Lower lobe of right lung (tissue), 2 donors: ENCODE measurements at places on chromosomes 3 and 15. TPM values are rescaled to one million over a fixed set of nuclear protein-coding genes. Genes with fewer than 3 reads are reported as not detected.

ARPP21 gene
- not detected for total RNA-seq

DNA sequence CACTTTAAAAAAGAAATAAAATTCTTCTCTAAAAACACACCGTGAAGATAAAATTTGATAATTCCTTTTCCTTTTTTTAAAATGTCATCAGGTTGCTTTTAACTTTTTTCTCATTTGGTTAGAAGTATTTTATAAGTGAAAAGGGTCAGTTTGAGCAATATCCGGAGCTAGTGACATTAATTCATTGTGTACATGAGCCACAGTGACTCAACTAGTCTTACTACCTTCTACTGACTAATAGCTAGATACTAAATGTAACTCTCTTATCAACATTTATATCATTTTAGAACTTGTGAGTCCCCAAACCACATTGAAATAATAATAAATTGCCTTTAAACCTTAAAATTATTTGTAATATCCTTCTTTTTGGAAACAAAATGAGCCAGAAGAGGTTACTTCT is 101.2 kb upstream of the ZBTB20 start:
- no peak overlapping the region for H3K4me3 ChIP-seq
- DNase-seq = no peak
- no peaks in the 10 kb centered on the region for H3K36me3 ChIP-seq
- no peak overlapping the region for H3K27ac ChIP-seq
- no peaks in the 10 kb centered on the region for H3K27me3 ChIP-seq

CLDN18 gene
- 162 TPM for total RNA-seq

SLC24A5 gene
- total RNA-seq = not detected

DPH3 gene
- total RNA-seq = 29.0 TPM

- no peak overlapping the region for H3K4me3 ChIP-seq
- no peak for DNase-seq
- no peaks in the 10 kb centered on the region for H3K36me3 ChIP-seq
Measured at GRCh38 chr3:12856626-12857025, 15.3 kb upstream of the RPL32 start.

LRRC31 gene
- 1.1 TPM for total RNA-seq

DNA sequence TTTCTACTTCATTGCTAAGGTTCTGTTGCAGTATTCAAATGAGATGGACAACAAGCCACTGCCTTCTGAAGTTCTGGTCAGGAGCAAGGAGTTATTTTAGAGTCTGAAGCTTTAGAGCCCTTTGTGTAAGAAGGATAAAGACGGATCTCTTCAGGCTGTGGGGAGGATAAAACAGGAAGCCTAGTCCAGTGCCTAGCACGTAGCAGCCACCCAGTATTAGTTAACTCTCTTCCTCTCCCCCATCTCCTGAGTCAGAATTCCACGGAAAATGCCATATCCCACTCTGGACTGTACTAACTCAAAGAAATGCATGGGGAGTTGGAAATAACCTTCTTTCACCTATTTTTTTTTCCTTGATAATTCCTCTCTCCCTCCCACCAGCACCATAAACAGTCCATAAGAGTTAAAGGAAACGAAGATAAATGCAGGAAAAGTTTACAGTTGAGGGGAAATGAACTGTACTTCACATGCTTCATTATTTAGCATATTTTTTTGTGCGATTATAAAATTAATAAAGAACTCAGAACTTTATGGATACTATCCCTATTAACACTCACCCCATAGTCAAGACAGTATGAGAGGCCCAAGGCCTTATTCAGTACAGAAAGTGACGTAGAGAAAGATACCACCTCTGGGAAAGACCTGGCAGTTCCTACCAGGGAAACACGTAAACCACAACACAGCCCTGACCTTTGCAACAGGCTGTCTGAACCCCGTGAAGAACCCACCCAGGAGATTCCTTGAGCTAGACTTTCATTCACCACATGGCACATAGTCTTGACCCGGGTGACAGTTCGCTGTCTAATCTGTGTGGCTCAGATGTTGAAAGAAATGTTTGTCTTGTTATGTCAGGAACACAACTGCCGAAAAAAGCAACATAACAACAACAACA is 9.2 kb downstream of the IGF2BP2 start:
- H3K27ac ChIP-seq = no peak overlapping the region
- no peak for DNase-seq
- H3K36me3 ChIP-seq = no peaks in the 10 kb centered on the region
- H3K4me1 ChIP-seq = peaks cover 13% of the 10 kb centered on the region
- no peak overlapping the region for H3K4me3 ChIP-seq
- H3K27me3 ChIP-seq = no peaks in the 10 kb centered on the region

DNA sequence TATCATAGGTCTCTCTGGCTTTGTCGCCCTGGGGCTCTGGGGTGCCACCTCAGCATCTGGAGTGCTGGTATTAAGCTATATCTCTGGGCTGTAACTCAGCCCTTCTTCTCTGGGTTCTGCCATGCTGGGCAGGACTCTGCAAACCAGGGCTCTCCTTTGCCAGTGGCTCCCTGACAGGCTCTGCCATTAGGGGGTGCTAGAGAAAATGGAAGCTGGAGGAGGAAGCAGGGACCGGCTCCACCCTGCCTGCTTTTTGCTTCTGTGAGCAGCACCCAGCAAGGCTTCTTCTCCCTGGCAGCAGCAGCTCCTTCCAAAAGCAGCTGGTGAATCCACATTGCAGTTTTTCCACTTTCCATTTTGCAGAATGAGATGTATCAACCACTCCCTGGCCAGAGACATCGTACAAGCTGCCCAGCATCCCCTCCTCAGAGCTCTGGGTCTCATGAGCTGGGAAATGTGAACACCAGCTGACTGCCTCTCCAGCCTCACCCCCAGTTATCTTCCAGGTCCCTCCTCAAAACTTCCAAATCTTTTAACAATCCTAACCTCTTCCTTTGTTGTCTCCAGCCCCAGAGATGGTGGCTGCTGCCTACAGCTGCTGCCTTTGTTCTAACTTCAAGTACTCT is 165.0 kb downstream of the ABHD5 start:
- H3K4me1 ChIP-seq = no peaks in the 10 kb centered on the region
- no peaks in the 10 kb centered on the region for H3K36me3 ChIP-seq
- DNase-seq = peak; percentile 67
- no peak overlapping the region for H3K4me3 ChIP-seq
- no peak overlapping the region for H3K27ac ChIP-seq

DNA sequence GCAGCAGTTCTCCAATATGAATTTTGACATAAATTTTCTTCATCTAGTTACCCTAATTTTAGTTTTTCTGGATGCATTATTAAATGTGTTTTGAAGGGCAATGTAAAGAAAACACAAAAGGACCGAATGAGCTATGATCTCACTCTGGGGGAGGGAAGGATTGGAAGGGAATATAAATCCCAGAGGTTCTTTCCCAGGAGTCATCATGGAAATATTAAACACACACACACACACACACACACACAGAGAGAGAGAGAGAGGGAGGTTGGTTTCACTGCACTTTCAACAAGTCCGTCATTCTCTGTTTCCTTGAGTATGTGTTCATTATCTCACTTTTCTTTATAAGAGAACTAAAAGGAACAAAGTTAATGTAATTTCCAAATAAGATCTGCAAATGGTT is 70.7 kb upstream of the DCBLD2 start:
- DNase-seq = no peak
- no peaks in the 10 kb centered on the region for H3K36me3 ChIP-seq
- H3K27ac ChIP-seq = no peak overlapping the region
- no peaks in the 10 kb centered on the region for H3K27me3 ChIP-seq
- no peaks in the 10 kb centered on the region for H3K4me1 ChIP-seq

DNA sequence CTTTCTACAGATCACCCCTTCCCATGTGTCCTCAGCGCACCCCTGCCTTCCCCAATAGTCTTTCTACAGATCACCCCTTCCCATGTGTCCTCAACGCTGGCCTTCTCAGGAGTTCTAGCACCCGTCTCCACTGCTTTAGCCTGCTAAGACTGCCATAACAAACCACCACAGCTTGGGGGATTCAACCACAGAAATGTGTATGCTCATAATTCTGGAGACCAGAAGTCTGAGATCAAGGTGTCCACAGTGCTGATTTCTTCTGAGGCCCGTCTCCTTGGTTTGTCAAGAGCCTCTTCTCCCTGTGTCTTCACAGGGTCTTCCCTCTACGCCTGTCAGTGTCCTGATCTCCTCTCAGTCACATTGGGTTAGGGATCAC is 68.1 kb upstream of the CGNL1 start:
- no peaks in the 10 kb centered on the region for H3K36me3 ChIP-seq
- DNase-seq = no peak
- H3K27me3 ChIP-seq = no peaks in the 10 kb centered on the region
- H3K4me3 ChIP-seq = no peak overlapping the region

DNA sequence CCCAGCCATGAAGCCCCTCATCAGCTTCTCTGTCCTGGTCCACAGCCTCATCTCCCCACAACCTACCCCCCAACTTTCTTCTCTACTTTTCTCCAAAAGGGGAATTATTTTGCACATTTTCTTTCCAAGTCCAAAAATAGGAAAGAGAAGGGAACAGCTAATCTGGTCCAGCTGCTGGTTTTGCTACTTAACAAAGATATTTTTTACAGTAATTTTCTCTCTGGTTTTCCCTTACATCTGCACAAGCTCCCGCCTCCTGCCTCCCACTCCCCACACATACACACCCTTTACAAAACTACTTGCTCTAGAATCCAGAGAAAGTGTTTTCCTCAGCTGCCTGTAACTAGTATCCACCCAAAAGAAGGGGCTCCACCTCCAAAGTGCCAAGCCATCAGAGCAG is 177.2 kb downstream of the POLR2M start:
- H3K4me3 ChIP-seq = no peak overlapping the region
- H3K27me3 ChIP-seq = peaks cover 5% of the 10 kb centered on the region
- no peak overlapping the region for H3K27ac ChIP-seq
- no peaks in the 10 kb centered on the region for H3K36me3 ChIP-seq

BOC gene
- 10.1 TPM for total RNA-seq

- no peak for DNase-seq
- no peaks in the 10 kb centered on the region for H3K36me3 ChIP-seq
- H3K4me3 ChIP-seq = no peak overlapping the region
Measured at GRCh38 chr3:109532257-109533216, 195.2 kb upstream of the DPPA4 start.

IL17RD gene
- 2.4 TPM for total RNA-seq

DNA sequence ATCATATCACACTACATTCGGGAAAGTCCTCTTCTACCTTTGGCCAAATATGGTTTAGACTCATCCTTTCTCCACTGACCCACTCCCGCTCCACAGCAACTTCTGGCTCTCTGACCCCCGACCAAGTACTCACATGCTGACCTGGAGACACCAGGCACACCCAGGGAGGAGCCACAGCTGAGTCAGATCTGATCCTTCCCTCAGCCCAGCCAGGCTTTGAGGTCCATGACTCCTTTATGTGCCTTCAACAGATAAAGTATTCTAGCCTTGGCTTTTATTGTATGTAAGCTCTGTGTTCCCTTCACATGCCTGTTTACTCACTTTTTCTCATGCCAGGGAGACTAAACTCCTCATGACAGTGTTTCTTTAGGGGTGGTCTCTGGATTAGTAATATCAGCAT is 166.9 kb upstream of the UMPS start:
- no peak for DNase-seq
- H3K4me3 ChIP-seq = no peak overlapping the region
- H3K36me3 ChIP-seq = no peaks in the 10 kb centered on the region
- H3K4me1 ChIP-seq = peaks cover 17% of the 10 kb centered on the region
- no peak overlapping the region for H3K27ac ChIP-seq
- H3K27me3 ChIP-seq = no peaks in the 10 kb centered on the region

DNA sequence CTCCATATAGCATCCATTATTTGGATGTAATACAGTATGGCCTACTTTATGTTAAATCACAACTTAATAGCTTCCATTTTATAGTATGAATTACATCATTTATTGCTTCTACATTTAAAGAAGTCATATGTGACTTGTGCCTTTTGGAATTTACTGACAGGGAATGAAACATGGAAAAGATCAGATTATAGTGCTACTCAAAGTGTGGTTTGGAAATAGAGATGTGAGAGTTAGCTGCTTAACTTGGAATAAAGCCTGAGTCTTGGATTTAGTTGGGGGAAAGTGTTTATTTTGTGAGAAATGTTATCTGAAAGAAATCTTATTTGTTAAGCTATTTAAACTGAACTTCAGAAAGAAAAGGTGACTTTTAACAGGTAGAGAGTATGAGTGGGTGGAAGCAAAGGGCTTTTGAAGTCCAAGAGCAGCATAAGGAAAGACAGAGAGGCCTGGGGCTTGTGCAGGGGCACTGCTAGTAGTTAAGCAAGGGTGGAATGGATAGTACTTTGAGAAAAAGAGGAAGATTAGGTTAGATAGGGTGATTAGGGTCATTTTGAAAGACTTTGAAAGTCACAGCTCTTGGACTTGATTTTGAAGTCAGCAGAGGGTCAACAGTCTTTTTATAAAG is 60.5 kb downstream of the SLMAP start:
- H3K27me3 ChIP-seq = no peaks in the 10 kb centered on the region
- no peaks in the 10 kb centered on the region for H3K36me3 ChIP-seq
- H3K4me3 ChIP-seq = no peak overlapping the region
- H3K4me1 ChIP-seq = peaks cover 28% of the 10 kb centered on the region
- no peak for DNase-seq

DNA sequence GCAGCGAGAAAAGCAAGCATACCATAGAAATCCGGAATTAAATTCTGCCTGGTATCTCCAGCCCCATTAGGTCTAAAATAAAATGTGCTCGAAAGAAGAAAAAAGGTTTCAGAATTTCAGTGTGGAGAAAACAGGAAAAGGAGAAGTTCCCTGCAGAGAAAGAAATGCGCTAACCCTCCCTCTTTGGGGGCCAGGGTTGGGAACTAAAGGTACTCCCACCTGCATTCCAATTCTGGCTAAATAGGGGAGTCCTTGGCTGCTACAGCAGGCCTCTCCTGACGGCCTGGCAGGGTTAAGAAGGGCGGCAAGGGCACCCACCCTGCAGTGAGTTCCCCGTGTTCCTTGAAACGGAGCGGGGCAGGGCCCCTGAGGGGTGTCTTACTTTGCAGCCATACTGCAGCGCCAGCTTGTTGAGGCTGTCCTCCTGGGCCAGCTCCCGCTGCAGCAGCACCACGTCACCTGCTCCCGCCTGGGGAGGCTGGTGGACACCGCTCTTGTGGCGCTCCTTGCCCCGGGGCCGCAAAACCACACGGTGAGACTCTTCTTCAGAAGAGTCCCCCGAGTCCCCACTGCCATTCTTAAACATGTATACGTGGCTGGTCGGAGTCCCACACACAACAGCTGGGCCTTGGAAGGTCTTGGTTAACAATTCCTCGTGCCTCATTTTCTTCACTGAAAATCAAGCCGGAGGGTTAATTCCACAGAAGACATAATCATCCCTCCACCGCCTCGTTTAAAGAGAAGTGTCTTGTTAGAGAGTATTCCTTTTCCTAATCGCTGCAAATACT is 1.7 kb downstream of the LYSMD4 start:
- no peak for DNase-seq
- no peak overlapping the region for H3K27ac ChIP-seq
- peaks cover 20% of the 10 kb centered on the region for H3K36me3 ChIP-seq
- H3K4me1 ChIP-seq = peaks cover 21% of the 10 kb centered on the region
- peak overlapping the region; percentile 72 for H3K4me3 ChIP-seq
- H3K27me3 ChIP-seq = no peaks in the 10 kb centered on the region

DNA sequence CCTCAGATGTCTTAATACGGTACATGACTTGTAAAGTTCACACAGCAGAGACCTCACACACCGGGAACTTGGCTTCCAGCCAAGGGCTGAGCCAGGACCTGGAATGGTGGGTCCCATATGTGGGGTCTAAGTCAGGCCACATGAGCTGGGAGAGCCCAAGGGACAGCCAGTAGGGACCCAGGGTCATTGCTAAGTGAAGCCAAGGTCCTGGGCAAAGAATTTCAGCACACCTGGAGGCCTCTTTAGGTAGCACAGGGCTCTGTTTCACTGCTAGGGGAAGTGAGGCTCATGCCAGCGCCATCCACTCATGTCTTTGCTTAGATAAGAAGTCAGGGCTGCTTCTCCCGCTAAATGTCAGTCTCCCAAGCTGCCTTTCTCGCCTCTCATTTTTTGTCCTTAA is 116.6 kb upstream of the TLE3 start:
- no peak for DNase-seq
- H3K4me1 ChIP-seq = peaks cover 20% of the 10 kb centered on the region
- H3K4me3 ChIP-seq = no peak overlapping the region
- no peaks in the 10 kb centered on the region for H3K27me3 ChIP-seq
- H3K27ac ChIP-seq = no peak overlapping the region
- H3K36me3 ChIP-seq = no peaks in the 10 kb centered on the region
